ENCODE measurements at places on chromosomes 7 and 10.

DNA sequence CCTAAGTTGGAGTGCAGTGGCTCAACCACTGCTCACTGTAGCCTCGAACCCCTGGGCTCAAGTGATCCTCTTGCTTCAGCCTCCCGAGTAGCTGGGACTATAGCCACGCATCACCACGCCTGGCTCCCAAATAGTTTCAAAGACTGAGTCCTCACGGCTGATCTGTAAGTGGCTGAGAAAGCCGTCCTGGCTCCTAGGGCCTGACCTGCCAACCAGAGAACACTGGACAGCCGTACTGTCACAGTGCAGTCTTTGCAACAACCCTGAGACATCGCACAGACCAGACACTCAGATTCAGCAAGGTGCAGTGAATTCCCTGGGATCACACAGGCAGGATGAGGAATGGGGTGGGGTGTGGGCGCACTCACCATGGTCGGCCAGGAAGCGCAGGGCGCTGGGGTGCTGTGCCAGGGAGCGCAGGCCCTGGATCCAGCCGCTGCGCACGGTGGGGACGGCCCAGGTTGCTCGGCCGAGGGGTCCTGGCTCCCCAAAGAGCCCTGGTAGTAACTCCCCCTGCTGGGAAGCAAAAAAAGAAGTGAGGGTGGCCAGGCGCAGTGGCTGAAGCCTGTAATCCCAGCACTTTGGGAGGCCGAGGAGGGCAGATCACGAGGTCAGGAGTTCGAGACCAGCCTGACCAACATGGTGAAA is 10.7 kb downstream of the BRAT1 start:
- DNase-seq, result no peak

- no peak for DNase-seq
These were observed 45.7 kb downstream of the POLR3A start for GRCh38 chr10:77983384-77984341.

DNA sequence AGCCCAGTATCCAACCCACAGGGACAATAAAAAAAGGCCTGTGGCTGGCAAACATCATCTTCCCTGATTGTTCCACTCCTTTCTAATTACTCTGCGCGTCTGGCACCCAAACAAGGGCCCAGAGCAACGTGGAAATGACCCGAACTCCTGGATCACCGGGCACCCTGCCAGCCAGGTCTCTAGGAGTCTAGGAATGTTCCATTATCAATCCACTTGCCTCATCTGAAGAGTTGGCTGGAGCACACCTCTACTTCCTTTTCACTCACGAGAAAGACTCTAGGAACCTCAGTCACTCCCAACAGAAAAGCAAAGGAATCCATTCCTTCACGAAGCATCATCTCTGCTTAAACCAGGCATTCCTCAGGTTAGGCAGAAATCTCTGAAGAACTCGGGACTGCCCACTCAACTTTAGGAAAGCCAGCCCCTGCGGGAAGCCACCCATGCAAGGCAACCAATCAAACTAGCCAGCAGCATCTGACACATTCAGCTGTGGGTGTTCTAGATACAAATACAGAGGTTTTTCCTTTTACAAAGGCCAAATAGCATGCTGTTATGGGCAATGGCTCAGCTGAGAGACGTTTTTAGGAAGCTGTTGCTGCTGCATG is 37.7 kb downstream of the ATXN7L1 start:
- no peak for DNase-seq

GRCh38 chr7:90595342-90595800 is 750 bp upstream of the CDK14 start:
- DNase-seq, result no peak

GRCh38 chr10:51076299-51076841 is 2.1 kb downstream of the PRKG1 start:
- no peak for DNase-seq

GRCh38 chr7:30912986-30913811 is 1.5 kb downstream of the AQP1 start:
- DNase-seq, result no peak

DNA sequence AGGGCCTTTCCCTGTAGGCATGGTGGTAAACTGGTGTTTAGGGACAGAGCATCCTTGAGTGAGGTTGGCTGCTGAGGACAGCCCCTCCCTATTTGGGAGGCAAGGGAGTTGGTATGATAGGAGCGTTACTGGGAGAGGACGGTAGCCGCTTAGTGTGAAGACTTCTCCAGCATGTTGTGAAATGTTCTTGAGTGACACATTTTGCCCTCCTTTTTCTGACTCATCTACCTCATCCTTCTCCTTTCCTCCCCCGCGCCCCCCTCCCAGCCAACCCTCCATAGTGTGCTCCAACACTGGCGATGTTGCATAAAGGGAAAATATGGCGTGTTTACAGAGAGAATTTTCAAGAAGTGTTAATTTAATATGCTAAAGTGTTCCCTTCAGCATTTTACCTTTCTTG is 645.0 kb upstream of the GALNT17 start:
- no peak for DNase-seq

DNA sequence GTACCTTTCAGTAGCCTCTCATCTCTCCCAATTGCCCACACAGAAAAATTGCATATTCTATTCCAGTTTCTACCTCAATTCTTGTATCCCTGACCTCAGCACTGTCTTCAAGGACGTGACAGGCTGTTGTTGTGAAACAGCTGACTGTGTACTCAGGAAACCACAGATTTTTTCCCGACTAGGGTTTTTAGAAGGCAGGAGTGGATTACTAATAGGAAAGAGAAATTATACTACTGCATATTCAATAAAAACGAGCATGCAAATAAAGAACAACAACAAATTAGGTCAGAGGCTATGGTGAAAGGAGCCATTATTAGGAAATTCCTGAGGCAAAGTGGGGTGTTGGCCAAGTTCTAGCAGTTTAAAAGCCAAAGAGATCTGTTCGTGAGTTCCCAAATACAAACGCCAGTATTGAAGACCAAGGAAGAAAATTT is 93.4 kb downstream of the DOCK4 start:
- no peak for DNase-seq

- no peak for DNase-seq
These were observed 205.3 kb downstream of the ARHGAP21 start for GRCh38 chr10:24518411-24518810.

DNA sequence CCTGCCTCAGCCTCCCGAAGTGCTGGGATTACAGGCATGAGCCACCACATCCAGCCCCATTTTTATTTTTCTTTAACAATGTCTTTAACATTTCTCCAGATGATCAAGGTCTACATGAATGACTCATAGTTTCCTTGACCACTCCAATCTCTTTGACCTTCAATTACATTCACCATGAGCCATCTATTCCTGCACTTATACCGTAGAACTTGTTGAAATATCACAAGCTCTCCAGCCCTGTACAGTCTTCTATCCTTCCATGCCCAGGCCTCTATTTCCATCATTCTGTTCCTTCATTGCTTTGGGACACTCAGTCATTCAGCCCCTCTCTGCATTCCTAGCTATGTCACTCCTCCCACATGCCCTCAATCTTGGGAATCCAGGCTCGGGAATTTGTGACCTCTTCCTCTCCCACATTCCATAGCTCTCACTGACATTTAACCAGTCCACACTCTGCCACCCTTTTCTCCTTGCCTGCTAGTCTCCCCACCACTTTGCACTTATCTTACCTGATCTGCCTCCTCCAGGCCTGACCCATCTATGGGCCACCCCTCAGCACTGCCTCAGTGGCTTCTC is 151.8 kb upstream of the STK17A start:
- no peak for DNase-seq

DNA sequence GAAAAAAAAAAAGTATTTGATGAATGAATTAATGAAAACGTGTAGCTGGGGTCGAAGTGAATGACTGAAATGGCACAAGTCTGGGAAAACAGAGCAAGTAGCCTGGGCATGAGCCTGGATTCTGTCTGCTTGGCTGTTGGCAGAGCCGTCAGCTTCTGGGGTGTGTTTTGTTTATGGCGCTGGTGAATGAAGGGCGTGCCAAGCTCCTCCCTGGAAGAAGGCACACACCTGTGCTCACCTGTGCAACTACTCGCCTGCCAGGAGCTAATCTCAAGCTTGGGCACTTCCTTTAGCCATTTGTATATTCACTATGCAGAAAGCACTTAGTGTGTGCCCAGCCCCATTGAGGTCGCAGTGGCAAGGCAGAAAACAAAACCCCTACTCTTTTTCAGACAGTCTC is 74.1 kb downstream of the GTF2IRD1 start:
- DNase-seq, result no peak
